Fibroblast of skin of abdomen (primary cell): ENCODE measurements at places on chromosomes 3 and 15.
A peak's percentile ranks its signal among the peaks of the same experiment; 100 is the strongest.

DNA sequence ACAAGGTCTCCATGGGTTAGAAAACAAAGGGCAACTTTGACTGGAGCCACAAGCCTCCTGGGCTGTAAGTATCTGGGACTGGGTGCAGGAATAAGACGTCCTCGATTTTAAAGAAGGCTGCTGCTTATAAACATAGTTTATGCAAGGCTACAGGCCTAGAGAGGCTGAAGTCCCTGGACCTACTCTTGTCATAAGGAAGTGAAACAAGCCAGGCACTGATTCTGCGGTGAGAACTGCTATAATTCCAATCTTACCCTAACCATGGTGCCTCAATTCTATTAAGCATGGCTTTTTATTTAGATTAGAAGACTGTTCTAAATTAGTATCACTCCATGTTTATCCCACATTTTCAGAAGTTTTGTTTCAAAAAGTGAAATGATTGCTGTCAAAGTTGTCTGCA, 777.6 kb downstream of the PLOD2 start:
- no peak for DNase-seq

DNA sequence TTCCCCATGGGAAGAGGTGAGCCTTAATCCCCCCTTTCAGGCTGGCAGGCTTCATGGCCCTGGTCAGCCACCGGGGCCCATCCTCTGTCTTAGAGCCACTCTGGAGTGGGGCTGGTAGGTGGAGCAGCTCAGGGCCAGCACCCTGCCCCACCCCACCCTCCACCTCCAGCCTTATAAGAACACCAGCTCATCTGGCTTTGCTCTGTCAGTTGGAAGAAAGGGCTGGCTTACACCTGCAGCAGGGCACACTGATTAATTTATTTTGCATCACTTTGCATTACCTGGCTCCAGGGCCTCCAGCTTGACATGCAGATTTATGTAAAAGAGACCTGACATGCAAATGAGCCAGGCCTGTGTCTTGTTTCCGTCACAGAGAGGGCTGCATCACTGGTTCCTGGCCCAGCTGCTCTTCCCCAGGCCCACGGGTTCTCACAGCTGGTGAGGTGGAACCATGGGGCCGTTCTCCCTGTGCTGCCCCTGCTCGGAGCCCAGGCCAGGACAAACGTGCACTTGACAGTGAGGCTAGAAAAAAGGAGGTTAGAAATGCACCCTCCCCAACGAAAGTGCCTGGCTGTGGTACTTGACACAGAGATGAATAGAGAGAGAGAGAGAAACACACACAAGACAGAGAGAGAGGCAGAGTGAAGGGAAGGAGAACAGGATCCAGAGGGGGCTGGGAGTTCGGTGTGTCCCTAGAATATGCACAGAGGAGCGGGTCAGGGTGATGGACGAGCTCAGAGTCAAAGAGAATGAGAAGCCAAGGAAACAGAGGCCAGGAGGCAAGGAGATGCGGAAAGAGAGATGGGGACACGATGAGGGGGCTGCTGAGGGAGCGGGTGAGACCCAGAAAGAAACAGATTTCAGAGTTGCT, 44.5 kb upstream of the MAGEF1 start:
- DNase-seq, result no peak

DNA sequence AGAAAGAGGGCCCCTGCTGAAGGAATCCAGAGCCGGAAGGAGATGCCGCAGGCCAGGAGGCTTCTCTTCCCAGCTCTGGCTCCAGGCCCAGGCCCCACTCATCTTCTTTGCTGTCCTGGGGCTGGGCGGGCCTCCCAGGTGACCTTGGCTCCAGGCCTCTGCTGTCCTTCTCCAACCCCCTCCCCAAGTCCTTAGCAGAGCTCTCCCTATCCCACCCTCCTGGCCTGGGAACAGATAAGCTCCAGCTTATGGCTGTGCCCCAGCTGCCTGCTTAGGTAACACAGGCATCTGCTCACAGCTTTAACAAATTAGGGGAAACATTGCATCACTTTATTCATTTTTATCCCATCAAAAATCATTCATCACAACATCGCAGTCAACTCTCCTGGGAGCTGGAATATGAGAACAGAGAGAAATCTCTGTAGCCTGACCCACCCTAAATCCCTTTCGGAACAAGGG, 86.9 kb downstream of the SEMA5B start:
- peak; percentile 57 for DNase-seq

DNA sequence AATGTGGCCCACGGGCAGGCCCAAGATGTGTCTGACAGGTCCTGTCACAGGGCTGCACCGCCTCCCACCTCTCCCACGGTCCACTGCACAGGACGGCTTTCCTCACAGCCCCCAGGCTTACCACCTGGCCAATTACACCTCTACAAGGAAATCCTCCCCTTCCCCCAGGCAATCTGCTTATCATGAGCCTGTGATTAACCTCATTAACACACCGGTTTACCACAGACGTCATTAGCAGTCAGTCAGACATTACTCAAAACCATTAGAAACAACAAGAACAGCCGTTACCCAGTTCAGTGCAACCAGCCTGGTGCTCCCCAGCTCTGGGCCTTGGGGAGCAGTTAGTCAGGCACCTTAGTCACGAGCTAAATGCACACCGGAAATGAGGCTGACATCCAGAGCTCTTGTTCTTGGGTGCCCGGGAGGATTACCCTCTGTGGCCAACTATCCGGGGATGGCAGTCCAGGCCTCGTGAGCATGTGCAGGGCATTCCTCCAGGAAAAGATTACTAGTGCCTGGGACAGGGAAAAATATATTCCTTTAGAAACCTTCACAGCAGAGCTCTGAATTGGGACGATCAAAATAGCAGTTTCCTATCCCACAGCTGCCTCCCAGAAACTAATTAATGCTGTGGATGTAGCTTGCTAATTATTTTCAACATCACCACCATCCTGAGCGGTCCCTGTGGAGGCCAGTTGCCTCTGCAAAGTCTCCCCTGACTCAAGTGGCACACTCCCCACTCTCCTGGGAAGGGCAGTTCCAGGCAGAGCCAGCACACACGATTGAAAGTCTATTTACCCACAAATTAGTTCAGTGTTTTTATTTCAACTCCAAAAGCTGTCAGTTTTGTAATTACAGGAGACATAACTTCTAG, 117.4 kb upstream of the ZBED2 start:
- no peak for DNase-seq

DNA sequence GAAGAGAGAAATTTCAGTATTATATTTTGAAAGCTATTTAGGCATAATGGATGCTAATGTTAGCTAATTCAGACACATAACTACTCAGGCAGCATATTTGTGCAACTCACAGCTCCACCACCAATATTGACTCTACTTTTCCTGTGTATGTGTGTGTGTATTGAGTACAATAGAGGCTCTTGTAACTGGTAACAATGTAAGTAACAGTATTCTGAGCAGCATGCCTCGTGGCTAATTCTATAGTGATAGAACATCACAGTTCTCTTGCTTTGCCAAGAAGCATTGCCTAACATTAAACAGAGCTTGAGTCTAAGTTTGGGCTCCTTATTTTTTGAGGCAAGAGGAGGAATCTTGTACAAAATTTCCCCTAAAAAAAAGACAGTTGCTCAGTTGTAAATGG, 98.6 kb upstream of the ARHGEF26 start:
- no peak for DNase-seq

DNA sequence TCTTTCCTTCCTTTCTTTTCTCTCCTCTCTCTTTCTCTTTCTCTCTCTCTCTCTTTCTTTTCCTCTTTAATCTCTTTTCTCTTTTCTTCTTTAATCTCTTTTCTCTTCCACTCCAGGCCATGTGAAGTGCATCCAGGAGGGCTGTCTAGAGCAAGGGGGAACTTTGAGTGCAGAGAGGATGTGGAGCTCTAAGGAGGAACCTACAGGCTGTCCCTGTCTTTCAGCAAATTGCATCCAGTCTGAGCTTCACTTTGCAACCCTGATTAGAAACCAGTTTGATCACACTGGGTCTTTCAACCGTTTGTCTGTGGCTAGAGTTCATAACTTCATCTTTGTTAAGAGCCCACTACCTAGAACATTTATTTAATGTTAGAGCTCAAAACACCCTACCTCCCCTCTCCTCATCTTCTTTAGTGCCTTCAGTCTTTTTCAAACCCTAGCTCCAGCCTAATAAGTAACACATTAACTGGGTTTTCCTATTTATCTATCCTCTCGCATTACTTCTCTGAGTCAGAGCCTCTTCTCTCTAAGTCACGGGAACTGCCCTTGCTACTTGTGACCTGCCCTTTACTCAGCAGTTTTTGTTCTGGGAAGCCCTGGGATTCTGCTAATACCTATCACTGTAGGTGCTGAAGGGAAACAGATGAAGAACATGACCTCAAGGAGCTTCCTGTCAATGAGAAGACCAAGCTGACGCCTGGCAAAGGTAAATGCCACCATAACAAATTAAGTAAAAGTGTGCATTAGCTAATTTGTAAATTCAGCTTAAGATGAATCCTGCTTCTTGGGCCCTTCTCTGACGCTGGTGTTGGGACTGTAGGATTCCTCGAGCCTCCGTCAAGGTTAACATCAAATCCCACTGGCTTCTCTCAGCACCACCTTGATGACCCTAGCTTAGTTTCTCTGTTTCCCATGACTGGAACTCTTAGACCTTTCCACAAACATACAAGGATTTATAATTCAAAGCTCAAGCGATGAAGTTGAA, at the start of gene GCNT3:
TSS of gene GCNT3 (plus strand) at position 508 of the 985 bp plus-strand sequence. CDS start 6,456 bp downstream, outside the sequence.
- DNase-seq, result no peak

DNA sequence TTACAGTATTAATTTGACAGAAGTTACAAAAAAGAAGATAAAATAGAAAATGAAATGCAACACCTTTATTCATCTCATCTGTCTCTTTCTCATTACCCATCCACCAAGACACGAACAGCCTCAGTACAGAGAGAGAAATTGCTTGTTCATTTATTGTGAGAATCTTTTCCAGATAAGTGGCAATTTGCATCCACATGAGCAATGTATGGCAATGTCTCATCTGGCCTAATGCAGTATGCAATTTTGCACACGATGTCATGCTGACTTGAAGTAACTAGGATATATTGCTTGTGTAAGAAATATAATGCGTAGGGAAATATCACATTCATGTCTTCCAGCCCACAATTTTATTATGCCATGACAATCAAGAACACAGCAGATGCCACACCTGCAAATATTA, 866.9 kb downstream of the ROBO1 start:
- no peak for DNase-seq

GRCh38 chr15:78440375-78441373, 2.7 kb downstream of the IREB2 start:
- no peak for DNase-seq

- DNase-seq, result no peak
Observed at GRCh38 chr15:58678683-58679082, 70.8 kb downstream of the ADAM10 start.

DNA sequence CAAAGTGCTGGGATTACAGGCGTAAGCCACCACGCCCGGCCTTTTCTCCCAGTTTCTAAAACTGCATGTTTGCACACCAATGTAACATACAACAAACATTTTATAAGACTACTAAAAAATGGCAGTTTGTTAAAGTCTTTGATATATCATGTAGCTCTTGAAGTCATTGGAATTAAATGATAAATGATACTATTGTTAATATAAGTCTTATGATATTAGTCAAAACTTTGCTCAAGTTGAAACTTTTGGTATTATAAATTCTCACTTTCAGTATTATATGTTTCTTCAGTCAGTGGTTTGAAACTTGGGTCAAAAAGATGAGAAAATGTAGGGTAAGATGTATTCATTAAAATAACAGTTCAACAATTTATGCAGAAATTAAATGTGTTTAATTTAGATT, 117.6 kb upstream of the TBL1XR1 start:
- no peak for DNase-seq

DNA sequence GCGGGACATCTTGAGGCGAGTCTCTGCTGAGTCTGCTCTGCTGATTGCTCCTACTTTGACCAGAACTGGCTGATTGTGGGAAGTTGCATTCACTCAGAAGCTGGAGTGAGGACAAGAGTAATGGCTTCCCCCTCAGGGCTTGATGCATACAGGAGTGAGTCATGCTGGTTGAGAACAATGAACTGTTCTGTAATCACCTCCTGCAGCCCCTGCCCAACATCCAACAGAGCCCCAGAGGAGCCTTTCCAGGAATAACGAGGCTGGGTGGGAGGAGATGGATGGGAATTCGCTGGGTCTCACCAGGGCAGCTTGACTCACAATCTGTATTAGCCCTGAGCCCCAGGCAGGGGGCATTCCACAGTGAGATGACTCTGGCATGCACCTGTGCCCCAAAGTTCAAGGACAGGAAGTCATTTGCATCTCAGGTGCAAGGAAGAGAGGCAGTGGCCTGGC, 85.0 kb downstream of the RAB11A start:
- DNase-seq, result peak; percentile 55

GRCh38 chr3:29705906-29706844, 425.3 kb downstream of the RBMS3 start:
- DNase-seq, result no peak

DNA sequence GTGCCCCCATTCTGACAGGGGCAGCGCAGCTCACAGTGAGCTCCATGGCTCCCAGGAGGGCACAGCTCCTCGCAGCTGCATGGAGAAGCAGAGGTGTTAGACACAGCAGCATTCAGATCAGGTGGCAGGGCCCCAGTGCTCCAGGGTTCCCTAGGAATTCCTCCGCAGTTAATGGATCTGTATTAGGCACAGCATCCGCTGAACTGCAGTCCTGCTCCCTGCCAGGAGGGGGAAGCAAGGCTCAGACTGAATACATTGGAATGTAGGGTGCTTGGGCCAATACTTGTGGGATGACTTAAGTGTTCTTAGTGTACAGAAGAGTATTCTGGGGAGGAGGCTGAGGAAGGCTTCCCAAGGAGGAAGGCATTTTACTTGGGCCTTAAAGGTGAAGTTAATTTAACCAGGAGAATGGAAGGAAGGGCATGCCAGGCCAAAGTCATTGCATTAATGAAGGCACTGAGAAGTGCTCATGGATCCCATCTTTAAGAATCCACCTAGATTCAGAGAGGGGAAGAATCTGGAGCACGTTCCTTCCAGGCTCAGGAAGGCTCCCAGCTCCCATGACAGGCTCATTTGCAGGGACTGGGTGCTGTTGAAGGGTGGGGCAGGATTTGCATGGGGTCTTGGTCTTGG, 111.6 kb downstream of the RAB11A start:
- peak; percentile 75 for DNase-seq

GRCh38 chr15:101187820-101188636, 63.8 kb downstream of the CHSY1 start:
- peak; percentile 50 for DNase-seq

DNA sequence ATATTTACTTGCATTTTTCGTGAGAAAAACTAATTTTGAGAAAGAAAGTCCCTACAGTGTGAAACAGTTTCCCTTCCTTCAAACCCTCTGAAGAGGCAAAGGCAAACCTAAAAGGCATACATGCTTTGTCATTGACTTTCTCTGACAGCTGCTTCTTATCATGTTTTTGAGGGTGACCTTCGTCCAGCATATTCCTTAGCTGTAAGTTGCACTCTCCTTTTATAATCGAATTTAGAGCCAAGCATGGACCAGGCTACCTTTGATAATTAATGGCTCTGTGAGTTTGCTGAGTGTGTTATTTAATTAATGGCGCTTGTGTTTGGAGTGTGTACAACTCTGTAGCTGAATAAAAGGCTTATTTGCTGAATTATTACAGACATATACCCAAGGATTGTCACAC, 684.2 kb upstream of the CFAP20DC start:
- no peak for DNase-seq

DNA sequence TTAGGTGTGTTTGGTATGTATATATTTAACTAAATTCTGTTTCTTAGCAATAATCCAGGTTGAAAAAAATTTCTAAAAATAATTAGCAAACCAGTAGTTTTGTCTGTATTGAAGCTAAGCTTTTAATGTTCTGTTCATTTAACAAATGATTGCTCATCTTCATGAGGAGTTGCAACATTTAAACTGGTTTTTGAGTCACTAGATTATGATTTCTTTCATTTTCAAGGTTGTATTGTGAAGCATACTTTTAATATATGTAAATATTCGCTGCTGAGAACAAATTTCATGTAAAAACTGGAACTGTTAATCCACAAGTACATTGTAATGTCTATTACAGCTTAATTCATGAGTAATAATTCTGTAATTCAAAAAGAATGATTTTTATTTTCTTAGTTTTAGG, 192.7 kb downstream of the MBNL1 start:
- no peak for DNase-seq
